ENCODE measurements at places on chromosomes 4 and X.

DNA sequence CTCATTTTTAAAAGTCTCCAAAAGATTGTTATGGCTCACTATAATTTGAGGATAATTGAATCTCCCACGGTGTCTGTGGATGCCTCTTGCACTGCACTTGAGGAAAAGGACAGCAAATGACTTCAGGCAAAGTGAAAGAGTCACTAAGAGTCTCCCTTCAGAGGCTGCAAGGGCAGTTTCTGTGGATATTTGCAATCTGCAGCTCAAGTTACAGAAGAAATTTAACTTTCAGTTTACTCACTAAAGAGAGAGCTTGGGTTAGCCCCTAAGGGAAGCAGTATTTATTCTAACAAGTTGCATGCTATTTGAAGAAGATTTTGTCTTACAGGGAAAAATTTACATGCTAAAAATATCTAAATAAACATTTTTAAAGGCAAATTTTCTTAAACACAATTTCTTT is 912.0 kb upstream of the TENM3 start:
- DNase-seq, result no peak

GRCh38 chr4:82799006-82799881 is 648 bp upstream of the SCD5 start:
- DNase-seq, result no peak

- no peak for DNase-seq
These were observed 3.6 kb downstream of the IL9R start for GRCh38 chrX:156001001-156001666.

GRCh38 chrX:151370906-151371305 is 26.1 kb upstream of the VMA21 start:
- DNase-seq, result peak; percentile 2

DNA sequence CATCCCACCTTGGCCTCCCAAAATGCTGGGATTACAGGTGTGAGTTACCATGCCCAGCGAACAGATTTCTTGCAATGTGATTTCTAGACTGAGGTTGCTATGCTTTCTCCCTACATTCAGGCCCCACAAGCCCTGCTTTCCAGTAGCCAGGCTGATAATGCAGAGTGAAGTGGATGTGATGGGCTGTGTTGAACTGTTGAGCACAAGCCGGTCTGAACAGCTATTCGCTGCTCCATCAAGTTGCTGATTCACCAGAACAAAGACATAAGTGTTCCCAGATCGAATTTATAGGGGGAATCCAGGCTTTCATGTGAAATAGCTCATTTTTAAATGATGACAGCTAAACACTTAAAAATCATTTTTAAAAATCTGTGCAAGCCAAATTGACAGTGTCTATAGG is 8.0 kb downstream of the NIPAL1 start:
- DNase-seq, result no peak

DNA sequence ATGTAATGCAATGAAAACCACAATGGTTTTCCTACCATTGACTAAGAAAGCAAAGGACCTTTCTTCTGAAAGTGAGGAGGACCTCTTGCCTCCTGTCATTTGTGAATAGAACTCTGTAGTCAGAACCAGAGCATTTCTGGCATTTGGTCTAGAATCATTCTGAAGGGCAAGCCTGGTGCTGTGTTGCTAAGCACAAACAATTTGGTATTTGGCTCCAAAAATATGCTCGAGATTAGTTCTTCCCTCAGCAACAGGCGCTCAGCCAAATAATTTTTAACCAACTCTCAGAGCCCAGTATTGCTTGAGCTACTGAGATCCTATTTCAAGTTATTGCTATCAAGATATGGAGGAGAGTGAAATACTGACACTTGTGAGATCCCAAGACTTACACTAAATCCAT is 71.0 kb downstream of the SNCA start:
- no peak for DNase-seq

GRCh38 chrX:70354716-70355115 is 64.8 kb downstream of the KIF4A start:
- no peak for DNase-seq

GRCh38 chr4:8199594-8200301 is 658 bp downstream of the SH3TC1 start:
- peak; percentile 67 for DNase-seq

DNA sequence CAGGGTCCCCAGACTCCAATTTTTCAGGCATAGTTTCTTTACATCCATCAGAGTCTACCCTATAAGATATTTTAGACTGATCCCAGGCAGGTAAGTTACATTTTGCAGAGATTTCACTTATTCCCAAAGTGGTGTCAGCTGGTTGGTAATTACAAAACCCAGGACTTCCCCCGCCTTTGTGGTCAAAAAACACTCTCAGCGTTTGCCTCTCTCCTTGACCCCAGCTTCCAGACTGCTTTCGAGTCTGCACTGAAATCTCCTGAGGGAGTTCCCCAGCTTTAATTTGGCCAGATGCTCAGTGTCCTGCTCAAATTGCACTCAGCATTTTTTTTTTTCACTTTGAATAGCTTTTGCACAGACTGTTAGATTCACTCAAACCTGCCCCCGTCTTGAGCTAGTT is 11.2 kb upstream of the AMOT start:
- DNase-seq, result peak; percentile 42

GRCh38 chrX:147476008-147476407 is 435.7 kb upstream of the FMR1 start:
- peak; percentile 17 for DNase-seq

GRCh38 chr4:101259876-101260275 is 87.5 kb downstream of the PPP3CA start:
- DNase-seq, result no peak

DNA sequence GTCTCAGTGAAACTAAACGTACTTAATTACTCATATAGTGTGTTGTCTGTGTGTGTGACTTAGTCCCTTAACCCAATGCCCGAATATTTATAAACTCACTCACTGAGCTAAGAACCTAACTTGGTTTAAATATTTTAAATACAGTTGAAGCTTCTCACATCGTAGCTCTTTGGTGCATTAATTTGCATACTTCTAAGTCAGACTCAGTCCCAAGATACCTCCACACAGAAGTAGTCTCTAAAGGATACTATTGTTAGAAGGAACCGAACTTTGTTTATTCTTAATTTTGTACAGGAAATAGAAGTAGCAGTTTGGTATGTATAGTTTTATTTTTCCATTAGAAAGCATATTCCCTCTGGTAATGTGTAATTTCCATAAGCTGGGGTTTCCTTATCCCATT is 54.0 kb upstream of the NKAP start:
- DNase-seq, result no peak

GRCh38 chr4:157075811-157076577 is at the start of gene GLRB:
TSS of gene GLRB (plus strand) at chr4:157076150. CDS start at chr4:157078025, 1,875 bp downstream.
- no peak for DNase-seq

- DNase-seq, result no peak
These were observed 174.8 kb upstream of the TLL1 start for GRCh38 chr4:165698272-165698671.

DNA sequence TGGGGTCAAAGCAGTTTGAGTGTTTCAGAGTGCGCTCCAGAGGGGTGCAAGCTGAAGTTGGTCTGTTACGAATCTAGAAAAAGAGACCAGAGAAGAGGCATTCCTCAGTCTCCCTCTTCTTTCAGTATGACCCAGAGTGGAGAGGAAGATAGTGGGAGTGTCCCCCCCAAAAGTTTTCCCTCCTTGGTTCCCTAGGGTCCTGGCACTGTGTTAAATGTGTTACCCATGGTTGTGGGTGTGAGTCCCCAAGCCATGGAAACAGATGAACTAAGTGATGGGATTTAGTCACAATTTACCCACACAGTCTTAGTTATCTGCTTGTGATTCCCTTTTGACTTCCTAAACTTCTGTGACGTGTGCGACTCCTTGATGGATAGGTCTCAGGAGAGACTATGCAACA is 27.0 kb upstream of the NAF1 start:
- no peak for DNase-seq

DNA sequence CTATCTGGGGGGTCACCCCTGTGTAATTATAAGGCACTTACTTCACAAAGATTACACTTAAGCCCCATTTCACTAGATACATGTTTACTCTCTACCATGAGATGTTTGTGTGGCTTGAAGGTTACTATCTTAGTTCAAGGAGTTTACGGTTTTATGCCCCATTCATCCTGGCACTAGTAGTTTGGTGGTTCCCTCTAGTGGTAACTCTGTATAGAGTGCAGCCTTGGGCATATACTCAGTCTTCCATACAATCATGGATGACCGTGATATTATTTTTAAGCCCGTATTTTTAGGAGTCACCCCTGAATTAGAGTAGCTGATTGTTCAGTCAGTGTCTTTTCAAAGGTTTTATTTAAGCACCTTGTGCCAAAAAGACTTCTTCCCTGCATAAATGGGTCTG is 109.9 kb upstream of the FAM47C start:
- DNase-seq, result no peak

- no peak for DNase-seq
These were observed 69.0 kb upstream of the GYPA start for GRCh38 chr4:144209491-144209890.

GRCh38 chr4:16706251-16706650 is 192.2 kb downstream of the LDB2 start:
- no peak for DNase-seq

- no peak for DNase-seq
These were observed 7.3 kb upstream of the DTHD1 start for GRCh38 chr4:36274158-36274557.

GRCh38 chr4:74447636-74448233 is 2.8 kb downstream of the AREG start:
- no peak for DNase-seq

DNA sequence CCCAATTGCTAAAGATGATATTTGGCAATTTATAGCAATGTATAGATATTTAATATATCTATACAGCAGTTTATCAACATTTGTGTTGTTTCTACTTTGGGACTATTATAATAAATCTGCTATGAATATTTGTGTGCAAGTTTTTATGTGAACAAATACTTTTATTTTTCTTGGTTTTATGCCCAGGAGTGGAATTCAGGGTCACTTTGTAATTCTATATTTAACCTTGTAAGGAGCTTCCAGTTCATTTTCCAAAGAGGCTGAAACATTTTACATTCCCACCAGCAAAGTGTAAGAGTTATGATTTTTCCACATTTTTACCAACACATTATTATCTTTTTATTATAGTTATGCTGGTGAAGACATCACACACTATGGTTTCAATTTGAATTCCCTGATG is 801.3 kb downstream of the PCDH18 start:
- DNase-seq, result no peak

DNA sequence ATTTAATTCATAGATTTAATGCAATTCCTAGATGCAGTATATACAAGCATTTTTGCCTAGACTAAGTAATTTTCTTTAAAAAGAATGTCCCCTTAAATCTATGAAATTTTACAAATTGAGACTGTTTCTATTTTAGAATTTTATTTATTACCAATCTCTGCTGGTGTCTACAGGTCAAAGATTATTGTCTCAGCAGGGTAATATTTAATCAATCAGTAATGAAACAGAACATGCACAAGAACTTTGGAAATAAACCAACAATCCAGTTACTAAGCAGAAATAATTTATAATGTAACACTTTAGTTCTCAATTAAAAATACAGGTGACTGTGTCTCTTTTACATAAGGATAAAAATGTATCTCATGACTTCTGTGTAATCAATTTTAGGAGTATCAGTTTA is 266.2 kb downstream of the PPP3CA start:
- DNase-seq, result no peak

DNA sequence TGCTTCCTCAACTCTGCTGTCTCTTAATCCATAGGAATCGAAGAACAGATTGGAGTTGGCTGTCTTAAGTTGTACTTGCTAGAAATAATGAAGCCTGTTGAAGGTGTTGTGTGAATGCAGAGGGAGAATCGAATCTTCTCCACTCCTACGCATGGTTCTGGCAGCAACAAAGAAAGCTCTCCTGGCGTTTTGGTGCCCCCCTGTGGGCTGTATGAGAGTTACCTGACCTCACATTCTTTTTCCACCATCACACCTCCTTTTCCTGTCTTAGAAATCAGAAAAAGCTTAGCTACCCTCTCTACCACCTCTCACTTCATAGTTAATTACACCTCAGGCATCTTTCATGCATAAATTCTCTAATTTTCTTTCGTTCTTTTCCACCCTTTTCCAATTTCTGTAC is 16.3 kb downstream of the KLF8 start:
- DNase-seq, result peak; percentile 50

GRCh38 chr4:102832105-102832504 is 4.8 kb upstream of the UBE2D3 start:
- no peak for DNase-seq

- DNase-seq, result no peak
These were observed 2.4 kb upstream of the DLG3 start for GRCh38 chrX:70442224-70442623.

DNA sequence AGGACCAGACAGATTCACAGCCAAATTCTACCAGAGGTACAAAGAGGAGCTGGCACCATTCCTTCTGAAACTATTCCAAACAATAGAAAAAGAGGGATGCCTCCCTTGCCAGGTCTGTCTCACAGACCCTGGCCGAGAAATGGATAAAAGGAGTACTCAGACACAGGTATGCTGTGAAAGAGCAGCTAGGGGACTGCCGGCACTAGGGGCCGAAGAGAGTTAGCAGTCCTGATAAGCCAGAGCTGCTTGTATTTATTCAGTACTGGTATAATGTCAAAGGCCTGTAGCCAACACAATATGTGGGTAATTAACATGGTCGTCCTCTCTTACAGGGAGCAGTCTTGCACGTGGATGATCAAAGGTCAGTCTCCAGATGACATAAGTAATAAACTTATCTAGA is 1042.1 kb upstream of the LCORL start:
- DNase-seq, result no peak

- no peak for DNase-seq
These were observed 92.6 kb upstream of the TRPC3 start for GRCh38 chr4:122044501-122044900.

- DNase-seq, result peak; percentile 25
These were observed 19.2 kb downstream of the PPP3CA start for GRCh38 chr4:101328063-101328602.

GRCh38 chr4:89324671-89325070 is 17.1 kb upstream of the GPRIN3 start:
- DNase-seq, result peak; percentile 97

- DNase-seq, result no peak
These were observed 168.8 kb upstream of the PDE5A start for GRCh38 chr4:119797238-119797894.

DNA sequence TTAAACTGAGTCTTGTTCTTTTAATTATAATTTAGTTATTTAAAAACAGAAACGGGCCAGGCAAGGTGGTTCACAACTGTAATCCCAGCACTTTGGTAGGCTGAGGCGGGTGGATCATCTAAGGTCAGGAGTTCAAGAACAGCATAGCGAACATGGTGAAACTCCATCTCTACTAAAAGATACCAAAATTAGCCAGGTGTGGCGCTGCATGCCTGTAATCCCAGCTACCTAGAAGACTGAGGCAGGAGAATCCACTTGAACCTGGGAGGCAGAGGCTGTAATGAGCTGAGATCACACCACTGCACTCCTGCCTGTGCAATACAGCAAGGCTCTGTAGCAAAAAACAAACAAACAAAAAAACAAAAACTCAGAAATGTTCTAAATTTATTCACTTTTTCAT is 852.9 kb downstream of the TECRL start:
- no peak for DNase-seq
